ENCODE measurements at places on chromosomes 11 and 22. TPM values are rescaled to one million over a fixed set of nuclear protein-coding genes. Genes with fewer than 3 reads are reported as not detected.

DNA sequence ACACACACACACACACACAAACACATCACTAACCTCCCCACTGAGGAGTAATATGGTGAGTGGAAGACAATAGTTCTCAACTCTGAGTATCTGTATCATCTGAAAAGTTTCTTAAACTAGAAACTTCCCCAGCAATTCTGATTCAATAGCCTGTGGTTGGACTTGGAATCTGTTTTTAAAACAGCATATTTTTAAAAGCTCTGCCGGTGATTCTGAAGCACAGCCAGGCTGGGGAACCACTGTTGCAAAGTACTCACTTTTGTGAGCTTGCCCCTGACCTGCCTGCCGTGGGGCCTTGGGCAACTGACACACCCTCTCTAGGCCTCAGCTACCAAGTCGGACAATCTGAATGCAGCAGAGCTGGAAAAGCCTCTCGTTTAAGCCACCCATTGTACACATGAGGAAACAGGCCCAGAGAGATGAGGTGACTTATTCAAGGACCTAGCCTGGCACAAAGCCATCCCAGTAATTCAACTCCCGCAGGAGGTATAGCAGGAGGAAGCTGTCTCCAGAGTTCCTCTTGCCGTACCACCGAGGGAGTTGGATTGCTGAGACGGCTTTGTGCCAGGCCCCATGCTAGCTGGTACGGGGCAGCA is 8.9 kb downstream of the SLC15A3 start:
- no peak for DNase-seq

GRCh38 chr11:85831050-85831449 is 20.1 kb upstream of the SYTL2 start:
- DNase-seq, result no peak

- DNase-seq, result no peak
Observed at GRCh38 chr22:41845380-41846267, 12.7 kb downstream of the SREBF2 start.

The HTR3B gene
- total RNA-seq, result not detected

- DNase-seq, result no peak
Observed at GRCh38 chr11:34344768-34345539, 12.9 kb downstream of the ABTB2 start.

DNA sequence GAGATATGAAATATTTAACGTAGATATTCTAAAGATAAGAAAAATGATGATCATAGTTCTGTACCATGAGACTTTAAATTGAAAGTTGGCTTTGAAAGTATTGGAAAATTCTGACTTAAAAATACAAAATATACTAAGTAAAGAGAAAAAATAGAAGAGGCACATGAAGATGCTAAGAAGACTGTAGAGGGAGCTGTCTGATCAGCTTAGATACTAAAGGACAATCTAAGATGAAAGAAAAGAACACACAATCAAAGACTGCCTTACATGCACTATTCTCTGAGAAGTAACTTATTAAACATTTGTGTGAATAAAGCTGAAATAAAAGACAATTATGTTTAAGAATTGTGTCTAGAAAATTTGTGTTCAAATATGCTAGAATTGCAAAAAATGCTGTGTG is 55.1 kb downstream of the RBMXL2 start:
- DNase-seq, result no peak

DNA sequence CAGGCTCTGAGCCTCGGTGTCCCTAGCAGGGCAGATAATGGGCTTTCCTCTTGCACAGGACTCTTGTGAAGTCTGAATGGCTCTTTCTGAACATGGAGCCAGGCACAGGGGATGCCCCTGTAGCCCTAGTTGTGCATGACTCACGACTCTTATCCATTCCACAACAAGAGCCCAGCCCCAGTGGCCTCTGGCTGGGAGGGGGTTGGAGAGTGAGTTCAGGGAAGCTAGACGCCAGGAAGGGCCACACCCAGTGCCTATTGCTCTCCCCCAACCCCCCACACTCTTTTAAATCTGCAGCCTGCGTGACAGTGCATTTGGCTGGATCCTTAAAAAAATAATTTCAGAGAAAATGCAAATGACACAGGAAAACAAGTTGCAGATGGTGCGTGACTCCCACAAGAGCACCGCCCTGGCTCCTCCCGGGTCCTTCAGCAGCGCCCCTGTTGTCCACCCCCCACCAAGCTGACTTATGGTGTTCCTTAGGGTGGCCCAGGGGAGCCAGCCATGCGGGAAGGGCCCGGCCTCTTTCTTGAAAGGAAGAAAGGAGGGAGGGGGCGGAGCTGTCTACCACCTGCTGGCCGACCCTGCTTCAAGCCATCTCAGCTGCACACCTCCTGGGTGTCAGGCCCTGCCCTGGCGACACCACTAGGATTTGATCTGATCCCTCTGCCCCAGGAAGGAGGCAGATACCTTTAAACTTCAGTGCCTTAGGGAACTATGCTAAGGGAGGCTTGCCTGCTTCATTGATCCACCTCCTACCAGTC is 74.7 kb downstream of the MN1 start:
- no peak for DNase-seq

DNA sequence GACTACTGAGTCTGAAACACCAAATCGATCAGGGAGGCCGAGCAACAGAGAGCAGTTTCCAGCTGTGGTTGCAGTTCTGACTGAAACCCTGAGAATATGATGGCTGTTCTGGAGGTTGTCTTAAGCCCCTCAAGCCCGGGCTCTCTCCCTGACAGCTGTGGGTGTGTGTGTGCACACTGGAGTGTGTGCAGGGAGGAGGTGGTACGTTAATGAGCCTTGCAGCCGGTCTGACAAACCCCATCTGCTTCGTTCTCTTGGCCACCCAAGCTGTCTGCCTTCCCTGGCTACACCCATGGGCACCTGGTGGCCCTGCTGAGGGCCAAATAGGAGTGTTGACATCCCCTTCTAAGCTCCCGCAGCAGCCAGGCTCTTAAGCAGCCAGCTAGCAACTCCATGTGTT is 189.8 kb downstream of the KIRREL3 start:
- DNase-seq, result no peak

The CDKN1C gene
- total RNA-seq, result 133 TPM

DNA sequence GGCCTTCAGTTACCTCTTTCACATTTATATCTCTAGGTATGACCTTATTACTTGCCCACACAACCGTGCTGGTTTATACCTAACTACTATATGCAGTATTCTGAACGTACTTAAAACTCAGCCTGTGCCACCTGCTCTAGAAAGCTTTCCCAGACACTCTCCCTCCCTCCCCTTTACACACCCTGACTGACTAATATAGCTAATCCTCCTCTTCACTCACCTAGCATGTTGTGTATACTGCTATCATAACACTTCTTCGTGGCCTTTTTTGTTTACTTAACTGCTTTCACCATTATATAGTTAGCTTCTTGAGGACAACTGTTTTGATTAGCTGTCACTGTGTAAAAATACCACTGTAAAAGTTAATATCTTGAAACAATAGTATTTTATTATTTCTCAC is 23.5 kb downstream of the RNF214 start:
- DNase-seq, result no peak

The TMEM45B gene
- not detected for total RNA-seq

The GPR137 gene
- 8.2 TPM for total RNA-seq

The OR4S1 gene
- not detected for total RNA-seq

DNA sequence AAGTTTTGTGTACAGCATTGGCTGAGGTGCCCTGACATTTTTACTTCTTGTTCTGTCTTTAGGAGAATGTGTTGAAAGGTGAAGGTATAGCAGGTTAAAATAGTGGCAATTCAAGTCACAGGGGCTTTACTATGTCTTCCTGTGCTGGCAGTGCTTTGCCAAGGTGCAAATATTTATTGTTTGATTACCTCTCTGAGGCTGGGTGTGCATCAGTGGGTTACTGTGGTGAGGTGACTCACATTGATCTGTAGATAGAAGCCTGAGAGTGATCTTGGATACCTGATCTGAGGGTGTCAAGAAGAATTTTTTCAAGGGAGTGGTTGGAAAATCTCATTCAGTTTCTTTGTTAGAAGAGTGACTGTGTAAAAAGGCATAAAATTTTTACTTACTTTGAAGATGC is 90.0 kb downstream of the ARHGAP42 start:
- DNase-seq, result no peak

DNA sequence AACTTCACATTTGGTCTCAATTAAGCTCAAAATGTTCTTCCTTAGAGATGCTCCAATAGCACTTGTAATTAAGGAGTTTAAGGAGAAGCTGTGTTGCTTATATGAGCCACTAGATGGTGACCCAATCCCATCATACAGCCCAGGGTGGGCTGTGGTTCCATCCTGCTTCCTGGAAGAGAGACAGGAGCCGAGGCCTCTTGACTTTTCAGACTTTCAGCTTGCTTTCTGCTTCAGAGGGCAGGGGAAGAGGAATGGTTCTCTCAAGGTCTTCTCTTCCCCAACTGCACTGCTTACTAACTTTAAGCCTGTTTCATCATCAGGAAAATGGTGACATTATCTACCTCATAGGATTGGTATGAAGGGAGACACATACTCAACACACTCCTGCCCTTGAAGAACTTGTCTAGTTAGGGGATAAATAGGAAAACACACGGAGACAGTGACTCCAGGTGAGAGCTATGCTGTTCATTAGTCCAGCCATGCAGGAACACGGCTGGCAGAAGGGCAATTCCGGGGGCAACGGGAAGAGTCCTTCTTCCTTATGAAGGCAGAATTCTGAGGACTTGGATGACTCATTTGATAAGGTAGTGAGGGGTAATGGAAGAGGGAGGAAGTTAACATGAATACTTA is 20.1 kb downstream of the TMEM218 start:
- DNase-seq, result no peak

GRCh38 chr22:36850056-36850455 is 10.8 kb upstream of the NCF4 start:
- DNase-seq, result no peak

DNA sequence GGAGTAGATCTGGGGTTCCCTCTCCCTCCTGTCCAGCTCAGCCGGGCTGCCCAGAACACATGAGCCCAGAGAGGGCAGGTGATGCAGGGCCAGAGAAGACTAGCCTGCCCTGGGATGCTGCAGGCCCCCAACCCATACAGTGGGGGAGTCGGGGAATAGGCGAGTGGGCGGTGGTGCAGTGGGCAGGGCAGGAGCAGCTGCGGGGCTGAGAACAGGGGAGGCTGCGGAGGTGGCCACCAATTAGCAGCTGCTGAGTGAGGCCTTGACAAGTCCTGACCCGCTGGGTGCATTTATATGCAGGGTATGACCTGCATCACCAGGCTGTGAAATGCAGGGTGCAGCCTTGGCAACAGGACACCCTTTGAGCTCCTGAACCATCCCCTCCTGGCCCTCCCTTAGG is 43.1 kb downstream of the NFAM1 start:
- no peak for DNase-seq

The FOLH1 gene
- total RNA-seq, result 11.8 TPM

- DNase-seq, result no peak
Observed at GRCh38 chr11:71269603-71270511, 17.5 kb upstream of the SHANK2 start.

The P2RY2 gene
- 0.47 TPM for total RNA-seq

DNA sequence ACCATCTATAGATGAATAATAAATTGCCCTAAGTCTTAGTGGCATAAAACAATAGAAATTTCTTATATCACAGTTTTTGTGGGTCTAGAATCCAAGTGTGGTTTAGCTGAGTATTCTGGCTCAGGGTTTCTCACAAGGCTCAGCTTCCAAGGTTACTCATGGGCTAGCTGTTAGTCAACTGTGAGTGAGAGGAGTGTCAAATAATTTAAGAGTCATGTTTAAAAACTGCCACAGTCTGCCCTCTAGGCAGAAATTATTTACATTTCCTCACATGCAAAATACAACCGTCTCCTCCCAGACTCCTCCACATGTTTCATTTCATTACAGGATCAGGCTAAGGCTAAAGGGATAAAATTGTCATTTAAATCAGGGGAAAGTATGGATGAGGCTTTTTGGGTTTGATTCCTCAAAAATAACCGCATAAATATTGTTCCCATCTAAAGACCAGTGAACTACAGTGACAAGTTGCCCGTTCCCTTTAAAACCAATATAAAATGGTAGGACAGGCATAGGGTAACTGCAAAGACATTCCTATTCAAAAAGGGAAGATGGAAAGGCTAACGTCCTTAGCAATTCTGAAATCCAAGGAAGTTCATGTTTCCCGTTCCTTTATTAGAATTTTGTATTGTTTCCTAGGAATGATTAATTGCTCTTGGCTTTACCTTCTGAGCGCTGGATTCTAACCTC is 324.3 kb downstream of the DYNC2H1 start:
- no peak for DNase-seq

- no peak for DNase-seq
Observed at GRCh38 chr22:27274770-27275449, 526.6 kb downstream of the MN1 start.

- DNase-seq, result no peak
Observed at GRCh38 chr22:46484861-46485595, 52.4 kb downstream of the CELSR1 start.

DNA sequence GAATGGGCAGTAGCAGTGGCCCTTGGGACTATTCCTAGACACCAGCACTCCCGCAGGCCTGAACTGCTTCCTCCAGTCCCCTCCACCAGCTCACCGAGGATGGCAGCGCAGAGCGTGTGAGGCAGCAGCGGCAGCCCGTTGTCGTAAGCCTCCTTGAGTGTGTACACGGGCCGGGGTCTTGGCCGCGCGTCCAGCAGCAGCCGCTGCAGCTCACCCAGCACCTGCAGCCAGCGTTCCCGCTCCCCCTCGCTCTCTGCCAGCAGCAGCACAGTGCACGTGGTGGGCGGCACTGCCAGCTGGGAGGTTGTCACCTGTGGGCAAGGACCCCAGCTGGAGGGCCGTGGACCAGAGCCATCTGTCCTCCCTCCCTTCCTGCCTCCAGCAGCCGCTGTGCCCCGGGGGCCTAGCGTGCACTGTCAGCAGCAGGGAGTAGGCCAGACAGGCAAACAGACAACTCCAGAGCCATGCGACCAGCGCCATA is 13.0 kb downstream of the CDC42BPG start:
- DNase-seq, result no peak

The RFPL1 gene
- total RNA-seq, result not detected

DNA sequence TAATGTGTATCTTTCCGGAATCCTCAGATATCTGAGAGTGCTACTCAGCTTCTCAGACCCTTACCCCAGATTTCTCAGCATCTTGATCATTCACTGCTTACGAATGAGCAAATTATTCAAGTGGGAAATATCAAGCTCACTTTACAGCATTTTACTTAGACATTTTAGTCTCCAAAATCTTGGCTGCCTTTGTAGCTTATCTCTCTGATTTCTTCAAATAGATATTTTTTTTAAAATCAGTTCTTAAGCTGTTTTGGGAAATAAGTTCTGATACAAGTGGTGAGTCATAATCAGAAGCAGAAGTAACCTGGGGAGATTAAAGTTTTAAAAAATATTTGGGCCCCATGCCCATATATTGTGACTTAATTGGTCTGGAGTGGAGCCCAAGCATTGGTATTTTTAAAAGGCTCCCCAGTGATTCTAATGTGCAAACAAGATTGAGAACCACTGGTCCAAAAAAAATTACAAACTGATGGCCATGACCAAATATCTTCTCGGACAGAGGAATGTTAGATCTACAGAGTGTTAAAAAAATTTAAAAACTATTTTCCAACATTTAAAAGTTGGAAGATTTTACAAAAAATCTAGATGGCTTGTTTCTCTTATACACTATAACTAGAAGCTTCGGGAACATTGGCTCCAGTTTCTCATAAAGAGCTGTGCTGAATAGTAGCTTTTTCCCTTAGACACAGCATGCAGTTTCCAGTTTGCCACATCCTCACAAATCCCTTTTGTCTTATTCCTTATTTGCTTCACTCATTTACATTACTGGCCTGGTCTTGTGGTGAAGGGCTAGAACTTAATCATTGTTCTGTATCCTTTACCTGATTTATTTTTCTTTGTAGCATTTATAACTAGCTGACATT is 87.8 kb upstream of the BMAL1 start:
- no peak for DNase-seq

- no peak for DNase-seq
Observed at GRCh38 chr11:44351898-44352498, 42.1 kb upstream of the ALX4 start.

The KRTAP5-9 gene
- not detected for total RNA-seq

The PRR33 gene
- total RNA-seq, result not detected

- DNase-seq, result peak; percentile 33
Observed at GRCh38 chr11:5596607-5597201, at the start of gene TRIM6. Gene TRIM6 (plus strand): TSS chr11:5596637. CDS start chr11:5596898, 261 bp downstream.
